Fibroblast of skin of left quadriceps (primary cell): ENCODE measurements at places on chromosomes 1 and 21.

DNA sequence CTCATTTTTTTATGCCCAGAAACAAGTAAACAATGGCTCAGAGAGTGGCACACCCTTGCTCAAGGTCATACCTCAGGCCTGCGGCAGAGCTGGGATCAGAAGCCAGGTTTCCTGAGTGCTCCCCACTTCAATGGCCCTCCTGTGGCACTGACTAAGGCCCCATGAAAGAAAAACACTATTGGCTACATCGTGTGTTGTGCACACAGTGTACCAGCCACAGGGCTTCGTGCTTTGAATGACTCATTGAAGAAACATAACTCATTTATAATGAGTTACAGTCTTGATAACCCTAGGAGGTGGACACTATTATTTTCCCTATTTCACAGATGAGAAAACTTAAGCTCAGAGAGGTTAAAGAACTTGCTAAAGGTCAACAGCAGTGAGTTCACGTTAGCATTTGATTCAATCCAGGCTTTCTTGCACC is 91.2 kb downstream of the TRABD2B start:
- no peak for DNase-seq

DNA sequence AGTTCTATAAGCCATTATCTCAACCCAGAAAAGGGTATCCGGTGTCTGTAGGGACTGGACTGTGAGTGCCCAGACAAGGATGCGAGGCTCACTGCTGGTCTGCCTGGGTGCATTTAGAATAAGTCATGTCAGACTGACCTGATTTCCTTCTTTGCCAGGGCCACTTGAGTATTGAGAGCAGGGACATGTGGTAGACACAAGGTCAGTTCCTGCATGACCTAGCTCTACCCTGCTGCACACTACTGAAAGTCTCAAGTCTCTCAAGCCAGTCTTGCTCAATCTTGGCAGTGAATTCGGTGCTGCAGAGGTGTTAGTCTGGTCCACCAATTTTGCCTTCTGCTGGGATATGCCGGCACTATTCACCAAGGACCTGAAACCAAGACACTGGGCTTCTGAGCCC is 180.1 kb downstream of the C1orf94 start:
- DNase-seq, result no peak

DNA sequence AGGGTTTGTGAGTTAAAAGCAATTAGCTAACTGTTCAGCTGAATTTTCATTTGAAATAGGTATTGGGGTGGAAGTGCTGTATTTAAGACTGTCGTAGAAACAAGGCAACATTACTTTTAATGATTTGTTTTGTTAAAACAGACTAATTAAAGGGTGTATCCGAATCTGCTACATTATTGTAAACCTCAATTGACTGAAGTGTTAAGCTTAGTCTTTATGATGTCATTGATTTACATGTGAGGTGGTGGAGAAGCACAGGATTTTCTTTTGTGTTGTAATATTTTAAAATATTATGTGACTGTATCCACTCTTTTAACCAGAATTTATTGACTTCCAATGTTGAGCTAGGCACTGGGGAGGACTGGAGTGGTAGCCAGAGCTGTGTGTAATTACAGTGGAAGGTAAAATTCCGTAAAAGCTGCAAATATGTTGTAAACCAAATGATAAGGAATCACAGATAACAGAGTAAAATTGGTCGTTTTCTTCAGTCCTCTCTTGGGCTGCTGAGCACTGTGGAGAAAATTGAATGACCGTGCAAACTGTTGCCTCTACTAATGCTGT is 1.6 kb downstream of the HOOK1 start:
- no peak for DNase-seq

DNA sequence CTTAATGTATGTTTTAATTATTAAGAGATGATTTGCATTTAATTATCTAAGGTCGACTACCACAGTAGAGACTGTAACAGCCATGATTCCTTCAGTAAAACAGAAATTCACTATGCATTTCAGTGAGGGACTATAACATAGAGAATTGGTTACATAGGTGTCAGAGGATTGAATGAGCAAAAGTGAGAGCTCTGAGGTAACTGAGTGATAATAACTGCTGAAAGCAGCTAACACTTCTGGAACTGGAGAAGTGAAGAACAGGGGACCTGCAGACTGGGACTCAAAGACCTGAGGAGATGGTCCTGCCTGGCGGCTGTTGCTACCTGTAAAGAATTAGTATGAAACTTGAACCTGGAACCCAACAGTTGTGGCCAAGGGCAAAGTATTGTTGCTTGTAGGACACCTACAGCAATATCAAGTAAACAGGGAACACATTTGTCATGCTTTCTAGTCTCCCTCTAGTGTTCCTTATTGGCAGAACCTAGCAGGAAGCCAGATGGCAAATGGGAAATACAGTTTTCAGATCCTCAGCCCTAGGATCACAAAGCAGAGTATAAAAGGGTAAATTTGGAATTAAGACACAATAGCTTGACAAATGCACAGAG is 110.6 kb downstream of the HS2ST1 start:
- peak; percentile 15 for DNase-seq

DNA sequence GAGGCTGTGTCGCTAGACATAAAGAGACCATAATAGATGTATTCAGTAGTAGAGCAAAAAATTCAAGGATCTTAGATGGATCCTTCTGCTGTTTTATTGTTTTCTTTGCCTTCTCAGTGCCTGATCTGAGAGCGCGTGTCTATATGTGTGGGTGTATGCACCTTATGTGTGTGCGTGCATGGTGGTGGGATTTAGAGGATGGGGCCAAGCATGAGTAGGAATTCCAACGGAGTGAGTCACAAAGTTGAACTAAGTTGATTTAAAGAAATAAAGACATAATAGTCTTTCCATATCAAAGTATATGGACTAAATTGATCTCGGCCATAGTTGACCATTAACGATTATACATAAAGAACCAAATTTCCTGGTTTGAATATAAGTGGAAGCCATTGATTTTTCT is 178.7 kb downstream of the CYYR1 start:
- no peak for DNase-seq

GRCh38 chr1:241413974-241414373 is 57.0 kb upstream of the RGS7 start:
- DNase-seq, result no peak

DNA sequence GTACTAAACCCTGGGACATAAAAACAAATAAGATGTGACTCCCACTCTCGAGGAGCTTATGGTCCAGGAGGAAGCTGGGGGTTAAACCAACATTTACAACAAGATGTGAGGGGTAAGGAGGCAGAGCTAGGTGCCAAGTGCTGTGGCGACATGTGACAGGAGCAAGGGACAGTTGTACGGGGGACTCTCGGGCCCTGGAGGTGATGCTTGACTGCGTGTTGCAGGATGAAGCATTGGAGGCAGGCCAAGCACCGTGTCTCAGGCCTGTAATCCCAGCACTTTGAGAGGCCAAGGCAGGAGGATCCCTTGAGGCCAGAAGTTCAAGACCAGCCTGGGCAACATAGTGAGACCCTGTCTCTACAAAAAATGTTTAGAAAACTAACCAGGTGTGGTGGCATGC is 36.8 kb downstream of the ATP5PO start:
- DNase-seq, result no peak

GRCh38 chr1:99707535-99708142 is 58.8 kb downstream of the FRRS1 start:
- DNase-seq, result peak; percentile 34

DNA sequence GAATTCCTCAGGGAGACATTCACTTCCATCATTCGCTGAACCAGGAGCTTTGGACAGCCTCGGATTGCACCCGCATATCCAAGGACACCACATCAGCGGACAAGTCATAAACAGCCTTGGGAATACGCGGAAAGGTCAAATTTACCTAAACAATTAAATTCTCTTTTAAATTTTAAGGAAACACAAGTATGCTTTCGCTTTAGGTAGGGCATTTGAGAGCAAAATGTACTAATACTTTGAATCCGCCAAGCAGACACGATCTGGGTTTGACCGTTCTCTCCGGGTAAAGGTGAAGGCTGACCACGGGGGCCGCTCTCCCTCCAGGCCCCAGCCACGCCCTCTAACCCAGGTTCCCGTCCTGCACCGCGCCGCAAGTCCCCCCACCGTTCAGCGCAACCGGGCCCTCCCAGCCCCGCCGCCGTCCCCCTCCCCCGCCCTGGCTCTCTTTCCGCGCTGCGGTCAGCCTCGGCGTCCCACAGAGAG is 479 bp upstream of the ACADM start:
- no peak for DNase-seq

DNA sequence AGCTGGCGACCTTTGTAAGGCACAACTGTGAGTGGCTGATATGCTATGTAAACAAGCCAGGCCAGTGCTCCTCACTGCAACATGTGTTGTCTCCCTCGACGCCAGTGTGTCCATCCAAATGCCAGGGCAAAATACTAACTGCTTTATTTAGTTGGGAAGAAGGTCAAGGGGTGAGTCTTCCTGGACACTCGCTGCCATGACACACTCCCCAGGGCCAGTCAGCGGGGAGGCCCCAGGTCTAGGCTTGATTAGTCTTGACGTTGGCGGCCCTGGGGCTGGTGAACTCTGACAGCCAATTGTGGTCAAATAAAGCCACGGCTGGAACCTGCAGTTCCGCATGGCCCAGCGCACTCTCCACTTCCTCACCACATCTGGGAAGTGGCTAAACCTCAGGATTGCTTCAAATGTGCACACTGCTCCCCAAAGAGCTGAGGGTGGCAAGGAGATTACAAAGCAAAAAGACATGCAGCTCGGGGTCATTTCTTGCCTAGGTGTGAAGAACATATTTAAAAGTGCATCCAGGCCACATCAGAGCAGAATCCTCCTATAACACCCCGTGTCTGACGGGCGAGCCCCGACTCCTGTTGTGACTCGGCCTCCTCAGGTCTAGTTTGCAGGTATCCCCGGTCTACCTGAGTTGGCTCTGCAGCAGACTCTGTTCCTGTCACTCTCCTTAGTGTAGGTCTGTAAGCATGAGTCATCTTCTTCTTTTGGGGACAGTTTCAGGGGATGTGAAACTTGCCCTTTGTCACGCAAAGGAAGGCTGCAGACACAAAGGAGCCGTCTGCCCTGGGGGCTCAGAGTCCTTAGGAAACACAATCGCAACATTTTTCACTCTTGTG is 183.5 kb downstream of the RUNX1 start:
- DNase-seq, result no peak

DNA sequence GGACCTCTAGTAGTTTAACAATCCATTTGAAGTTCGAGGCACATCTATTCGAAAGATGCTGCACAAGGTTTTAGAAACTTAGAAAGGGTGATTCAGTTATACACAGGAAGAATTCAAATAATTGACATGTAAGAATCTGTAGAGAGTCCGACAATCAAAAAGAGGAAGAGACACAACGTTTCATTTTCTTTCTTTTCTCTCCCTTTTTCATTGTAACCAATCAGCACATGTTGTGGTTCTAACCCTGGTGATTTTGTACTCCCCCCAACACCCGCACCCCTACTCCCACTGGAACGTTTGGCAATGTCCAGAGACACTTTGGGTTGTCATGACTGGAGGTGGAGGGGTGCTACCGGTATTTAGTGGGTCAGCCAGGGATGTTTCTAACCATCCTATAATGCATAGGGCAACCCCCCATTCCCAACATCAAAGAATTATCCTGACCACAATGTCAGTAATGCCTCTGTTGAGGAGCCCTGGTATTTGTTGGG is 4.9 kb downstream of the TGFB2 start:
- DNase-seq, result no peak

DNA sequence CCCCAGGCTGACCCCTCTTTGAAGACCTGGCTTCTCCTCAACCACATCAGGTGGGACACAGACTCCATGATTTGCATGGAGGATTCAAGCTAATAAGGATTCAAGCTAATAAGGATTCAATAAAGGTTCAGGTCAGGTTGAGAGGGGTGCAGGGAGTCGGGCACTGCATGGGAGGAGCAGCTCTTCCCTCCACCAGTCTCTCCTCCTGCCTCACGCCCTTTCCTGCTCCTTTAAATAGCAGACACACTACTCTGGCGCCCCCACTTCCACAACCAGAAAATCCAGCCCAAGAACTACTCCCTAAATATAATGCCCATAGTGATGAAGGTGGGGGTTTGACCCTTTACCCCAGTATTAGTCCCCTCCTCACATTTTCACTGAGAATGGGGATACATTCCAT is 7.1 kb downstream of the MEX3A start:
- DNase-seq, result no peak

DNA sequence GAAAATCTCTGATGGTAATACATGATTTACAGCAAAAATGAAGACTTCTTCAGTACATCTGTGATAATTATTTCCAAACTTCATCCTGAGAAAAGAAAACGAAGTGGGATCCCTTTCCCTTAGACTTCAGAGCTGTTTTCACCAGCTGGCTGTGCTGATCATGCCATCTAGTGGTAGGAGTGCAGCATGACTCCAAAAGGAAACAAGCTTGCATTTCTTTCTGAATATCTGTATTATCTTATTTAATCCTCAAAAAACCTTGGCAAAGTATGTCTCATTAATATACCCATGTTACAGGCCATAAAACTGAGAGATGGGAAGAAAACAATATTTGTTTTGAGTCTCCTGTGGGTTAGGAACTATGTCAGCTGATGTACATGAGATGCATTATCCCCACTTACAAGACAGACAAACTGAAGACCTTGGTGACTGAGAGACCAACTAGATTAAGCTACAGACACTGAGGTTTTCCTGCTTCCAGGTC is 9.8 kb upstream of the GJA8 start:
- DNase-seq, result peak; percentile 27

DNA sequence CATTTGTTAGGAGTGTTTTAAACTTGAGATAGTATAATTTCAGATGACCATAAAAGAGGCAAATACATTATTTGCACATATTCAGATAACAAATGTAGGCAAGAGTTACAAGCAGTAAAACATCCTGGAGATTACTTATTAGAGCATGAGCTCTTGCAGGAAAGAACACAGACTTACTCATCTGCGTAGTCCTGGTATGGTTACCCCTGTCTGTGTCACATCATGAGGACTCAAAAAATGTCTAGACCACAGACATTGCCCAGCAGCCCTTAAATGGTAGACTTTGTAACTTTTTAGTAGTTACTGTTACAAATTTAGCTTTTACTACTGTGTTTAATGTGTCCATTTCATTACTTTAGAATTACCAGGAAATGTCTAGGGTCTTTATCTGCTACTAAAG is 12.8 kb downstream of the CACHD1 start:
- DNase-seq, result no peak

- no peak for DNase-seq
Observed at GRCh38 chr1:167246971-167247370, 26.3 kb downstream of the POU2F1 start.

GRCh38 chr1:179090923-179091322 is 9.1 kb downstream of the TOR3A start:
- DNase-seq, result no peak

- DNase-seq, result no peak
Observed at GRCh38 chr1:53135735-53136114, 6.7 kb downstream of the SLC1A7 start.

DNA sequence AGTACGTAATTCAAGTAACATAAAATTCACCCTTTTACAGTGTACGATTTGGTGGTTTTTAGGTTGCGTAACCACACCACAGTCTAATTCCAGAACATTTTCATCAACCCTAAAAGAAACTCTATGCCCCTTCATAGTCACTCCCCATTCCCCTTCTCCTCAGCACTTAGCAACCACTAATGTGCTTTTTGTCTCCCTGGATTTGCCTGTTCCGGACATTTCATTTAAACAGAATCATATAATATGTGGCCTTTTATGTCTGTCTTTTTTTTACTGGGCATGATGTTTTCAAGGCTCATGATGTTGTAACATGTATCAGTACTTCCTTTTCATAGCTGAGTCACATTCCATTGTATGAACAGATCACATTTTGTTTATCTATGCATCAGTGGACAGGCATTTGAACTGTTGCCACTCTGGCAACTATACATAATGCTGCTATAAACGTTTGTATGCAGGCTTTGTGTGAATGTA is 20.8 kb downstream of the OBSCN start:
- DNase-seq, result peak; percentile 86

GRCh38 chr1:230163205-230163604 is 96.2 kb downstream of the GALNT2 start:
- DNase-seq, result peak; percentile 57

- DNase-seq, result no peak
Observed at GRCh38 chr1:231850786-231851185, 224.2 kb downstream of the DISC1 start.
